ENCODE measurements at places on chromosomes 7 and 10.

DNA sequence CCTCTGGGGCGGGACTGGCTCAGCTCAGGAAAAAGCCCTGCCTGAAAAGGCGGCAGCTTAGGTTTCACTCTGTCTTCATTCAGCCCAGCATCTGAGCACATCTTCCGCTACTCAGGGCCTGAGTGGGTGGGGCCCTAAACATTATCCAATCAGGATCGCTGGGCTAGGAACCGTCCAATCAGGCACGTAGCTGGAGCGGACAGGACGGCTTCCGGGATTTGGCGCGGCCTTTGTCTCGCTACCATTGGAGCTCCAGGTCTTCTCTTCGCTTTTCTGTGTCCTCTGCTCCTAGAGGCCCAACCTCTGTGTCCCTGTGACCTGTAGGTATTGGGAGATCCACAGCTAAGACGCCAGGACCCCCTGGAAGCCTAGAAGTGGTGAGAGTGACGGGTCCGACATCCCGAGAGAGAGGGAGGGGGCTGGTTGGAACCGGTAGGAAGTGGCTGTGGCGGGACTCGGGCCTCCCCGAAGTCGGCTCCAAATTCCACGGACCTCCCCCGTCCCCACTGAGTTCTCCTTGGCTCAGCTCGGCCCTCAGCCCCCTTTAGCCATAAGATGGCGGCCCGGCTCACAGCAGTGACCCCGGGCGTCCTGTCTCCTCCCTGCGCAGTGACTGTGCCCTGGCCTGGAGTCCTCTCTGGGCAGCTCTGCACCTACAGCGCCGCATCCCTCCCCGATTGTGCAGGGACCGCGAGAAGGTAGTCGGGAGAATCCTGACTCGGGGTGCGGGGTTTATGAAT is 99.1 kb downstream of the ZNF680 start:
- DNase-seq: no peak

GRCh38 chr10:78351283-78351682 is 317.6 kb downstream of the RPS24 start:
- DNase-seq: no peak

- no peak for DNase-seq
Measured at GRCh38 chr7:127978421-127978820, 52.8 kb downstream of the LRRC4 start.

DNA sequence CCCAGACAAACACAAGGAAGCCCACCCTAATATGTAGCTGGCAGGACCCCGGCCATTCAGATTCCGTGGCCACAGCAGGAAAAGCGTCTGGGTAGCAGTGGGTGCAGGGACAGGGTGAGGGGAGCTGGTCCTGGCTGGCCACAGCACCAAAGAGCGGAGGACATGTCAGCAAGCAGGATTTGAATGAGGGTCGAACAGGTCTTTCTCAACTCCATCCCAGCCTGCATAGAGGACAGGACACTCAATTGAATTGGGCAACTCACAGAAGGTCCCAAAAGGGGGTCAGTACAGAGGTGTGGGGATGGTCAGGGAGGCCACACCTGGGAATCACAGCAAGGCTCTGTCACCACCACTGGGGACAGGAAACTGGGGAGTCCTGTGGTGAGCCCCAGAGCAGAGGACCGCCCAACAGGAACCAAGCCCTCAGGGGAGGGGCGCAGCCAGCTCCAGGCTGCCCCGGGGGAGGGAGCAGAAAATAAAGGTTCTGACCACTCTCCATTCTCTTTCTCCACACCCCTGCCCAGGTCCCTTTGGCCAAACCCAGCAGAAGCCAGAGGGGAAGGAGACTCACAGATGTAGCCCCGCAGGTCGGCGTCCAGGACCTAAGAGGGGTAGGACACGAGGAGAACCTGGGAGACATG is 108.7 kb upstream of the PPP2R2D start:
- no peak for DNase-seq

DNA sequence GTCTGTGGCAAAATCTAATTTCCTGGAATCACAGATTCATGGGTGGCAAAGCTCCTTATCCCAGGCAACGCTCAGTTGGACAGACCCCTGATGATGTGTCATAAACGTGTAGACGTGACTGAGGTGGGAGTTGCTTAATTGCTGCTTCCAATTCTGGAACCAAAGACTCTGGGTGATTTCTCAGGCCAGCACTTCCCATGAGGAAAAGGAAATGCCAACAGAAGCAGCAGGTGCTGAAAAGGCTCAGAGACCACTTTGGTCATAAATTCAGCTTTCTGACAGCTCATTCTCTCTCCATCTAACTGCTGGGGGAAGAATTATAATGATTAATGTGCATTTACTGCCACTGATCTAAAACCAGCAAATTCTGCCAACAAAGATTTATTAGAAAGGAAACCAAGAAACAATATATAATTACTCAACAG is 88.7 kb downstream of the OSBPL3 start:
- no peak for DNase-seq

- no peak for DNase-seq
Measured at GRCh38 chr10:6578251-6578771, 1.8 kb downstream of the PRKCQ start.

DNA sequence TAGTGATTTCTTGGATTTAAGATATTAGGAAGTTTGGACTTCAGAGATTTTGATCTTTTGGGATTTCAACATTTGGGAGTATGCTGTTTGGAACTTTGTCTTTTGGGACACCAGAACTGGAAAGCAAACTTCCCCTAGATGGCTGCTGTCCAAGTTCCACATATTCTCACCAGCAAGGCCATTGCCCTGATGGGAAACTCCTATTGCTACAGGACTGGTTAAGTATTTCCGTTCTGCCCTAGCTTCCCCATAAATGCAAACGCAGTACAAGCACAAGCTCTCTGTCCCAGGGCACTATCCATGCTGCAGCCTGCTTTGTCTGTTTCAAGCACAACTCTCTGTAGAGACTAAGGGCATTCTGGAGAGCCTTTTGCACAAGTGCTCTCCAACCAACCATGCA is 79.3 kb upstream of the SLC25A13 start:
- DNase-seq: no peak

DNA sequence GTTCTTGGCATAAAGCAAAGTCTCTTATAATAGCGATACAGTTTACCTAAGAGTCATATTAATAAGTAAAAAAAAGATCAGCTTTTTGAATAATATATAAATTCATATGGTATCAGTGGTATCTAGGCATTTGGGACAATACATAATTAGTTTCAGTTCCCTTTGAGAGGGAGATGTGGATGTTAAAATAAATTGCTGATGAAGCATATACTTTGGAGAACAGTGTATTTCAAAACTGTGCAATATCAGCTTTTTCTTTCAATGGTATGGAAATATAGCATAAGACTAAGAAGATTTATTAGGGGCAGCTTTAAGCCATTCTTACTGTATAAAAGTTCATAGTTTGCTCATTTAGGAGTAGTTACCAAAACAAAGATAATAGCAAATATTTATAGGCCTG is 35.5 kb downstream of the MDFIC start:
- DNase-seq: no peak
